Stimulated activated CD8-positive, alpha-beta memory T cell treated with anti-CD3 and anti-CD28 coated beads, Interleukin-2, amount 100 ng/mL, for 48 hours (primary cell): ENCODE measurements at places on chromosomes 1 and 21.

- DNase-seq: no peak
Observed at GRCh38 chr1:91501971-91502671, 1.5 kb downstream of the CDC7 start.

GRCh38 chr1:15852036-15852827 lies 4.7 kb downstream of the SPEN start:
- DNase-seq: no peak

- DNase-seq: no peak
Observed at GRCh38 chr21:31484219-31484618, 140.2 kb upstream of the TIAM1 start.

DNA sequence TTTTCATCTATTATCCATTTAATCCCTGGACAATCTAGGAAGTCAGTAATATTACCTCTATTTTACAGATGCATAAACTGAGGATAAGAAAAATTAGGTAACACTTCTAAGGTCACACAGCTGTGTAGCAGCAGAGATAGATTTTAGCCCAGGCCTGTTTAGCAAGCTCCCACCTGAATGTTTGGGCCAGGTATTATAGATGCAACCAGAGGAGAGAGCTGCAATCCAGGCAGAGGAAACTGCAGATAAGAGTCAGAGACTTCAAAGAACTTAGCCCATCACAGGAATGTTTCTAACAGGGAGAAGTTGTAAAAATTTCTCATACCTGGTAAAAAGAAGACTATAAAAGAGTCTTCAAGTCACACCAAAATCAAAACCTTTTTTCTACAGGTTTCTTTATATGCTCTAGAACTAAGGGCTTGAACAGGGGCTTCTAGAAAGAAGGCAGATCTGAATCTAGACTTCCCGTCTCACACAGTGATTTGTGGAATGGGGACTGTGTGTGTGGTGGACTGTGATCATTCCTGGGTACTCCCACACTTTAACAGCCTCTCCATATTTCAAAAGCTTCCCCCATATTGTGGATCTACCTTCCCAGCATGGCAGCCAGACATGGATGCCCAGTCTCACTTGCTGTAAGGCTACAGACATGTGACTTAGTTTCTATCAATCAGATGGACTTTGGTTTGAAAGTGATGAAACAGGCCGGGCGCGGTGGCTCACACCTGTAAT lies 128.7 kb downstream of the TLR5 start:
- no peak for DNase-seq

DNA sequence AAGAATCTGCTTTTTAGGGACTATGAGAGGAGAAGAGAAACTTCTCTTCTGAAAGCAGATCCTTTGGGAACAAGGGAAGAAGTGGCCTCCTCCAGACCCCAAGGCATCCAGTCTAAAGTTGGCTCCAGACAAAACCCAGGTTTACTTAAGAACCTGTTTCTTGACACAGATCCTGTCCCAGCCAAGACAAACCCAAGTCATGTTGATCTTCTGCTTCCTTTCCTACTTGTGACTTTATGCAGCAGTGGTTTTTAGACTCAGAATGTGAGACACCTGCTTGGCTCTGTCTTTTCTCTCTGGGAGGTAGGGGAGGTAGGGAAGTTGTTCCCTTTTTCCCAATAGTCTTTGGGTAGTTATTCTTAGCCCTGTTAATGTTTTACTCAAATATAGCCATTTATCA lies 38.3 kb downstream of the ELAPOR1 start:
- DNase-seq: no peak
